Lung (tissue), 17 donors: ENCODE measurements at places on chromosomes 11 and 22. TPM values are rescaled to one million over a fixed set of nuclear protein-coding genes. Genes with fewer than 3 reads are reported as not detected.
A peak's percentile ranks its signal among the peaks of the same experiment; 100 is the strongest.

OR10S1 gene
- total RNA-seq, result not detected

KDELR3 gene
- total RNA-seq, result 16.4 TPM

MPZL2 gene
- 143 TPM for total RNA-seq

UBQLN3 gene
- 0.28 TPM for total RNA-seq

CHRNA10 gene
- 0.71 TPM for total RNA-seq

DNA sequence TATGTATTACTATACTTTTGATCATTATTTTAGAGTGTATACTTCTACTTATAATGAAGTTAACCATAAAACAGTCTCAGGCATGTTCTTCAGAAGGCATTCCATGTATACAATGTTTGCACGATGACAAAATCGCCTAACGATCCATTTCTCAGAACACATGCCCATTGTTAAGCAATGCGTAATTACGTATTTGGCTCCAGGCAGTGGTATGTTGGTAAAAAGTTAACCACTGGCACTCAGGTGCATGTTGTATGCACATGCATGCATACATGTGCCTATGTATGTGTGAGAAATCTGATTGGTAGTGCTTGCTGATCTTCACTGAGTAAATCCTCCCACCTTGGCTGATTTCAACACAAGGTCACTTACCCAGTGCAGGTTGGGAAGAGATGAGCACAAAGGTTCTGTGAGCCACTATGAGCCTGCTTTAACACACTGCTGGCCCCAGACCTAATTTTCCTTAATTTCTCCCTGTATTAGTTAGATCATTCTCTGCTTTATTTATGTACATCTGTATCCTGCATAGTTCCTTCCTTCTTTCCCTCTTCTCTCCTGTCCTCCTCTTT, 164.6 kb downstream of the ARHGAP42 start:
- DNase-seq, result no peak
- peaks cover 3% of the 10 kb centered on the region for H3K27me3 ChIP-seq
- H3K4me3 ChIP-seq, result no peak overlapping the region
- H3K36me3 ChIP-seq, result no peaks in the 10 kb centered on the region
- H3K4me1 ChIP-seq, result no peaks in the 10 kb centered on the region

DNA sequence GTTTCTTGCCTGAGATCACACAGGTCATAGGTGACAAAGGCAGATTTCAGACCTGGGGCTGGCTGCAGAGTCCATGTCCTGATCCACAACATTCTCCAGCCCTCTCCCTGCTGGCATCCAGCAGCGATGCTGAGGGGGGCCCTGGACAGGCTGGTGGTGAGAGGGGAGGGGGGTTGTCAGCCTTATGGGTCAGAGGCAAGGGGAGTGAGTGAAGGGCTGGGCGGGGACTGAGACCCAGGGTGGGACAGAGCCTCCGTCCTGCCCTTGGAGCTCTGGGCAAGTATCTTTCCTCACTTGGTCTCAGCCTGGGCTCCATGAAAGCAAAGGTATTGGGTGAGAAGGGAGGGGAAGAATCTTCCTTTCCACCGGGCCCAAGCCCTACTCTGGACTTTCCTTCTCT, 66.7 kb upstream of the RASD2 start:
- H3K27me3 ChIP-seq, result no peaks in the 10 kb centered on the region

DNA sequence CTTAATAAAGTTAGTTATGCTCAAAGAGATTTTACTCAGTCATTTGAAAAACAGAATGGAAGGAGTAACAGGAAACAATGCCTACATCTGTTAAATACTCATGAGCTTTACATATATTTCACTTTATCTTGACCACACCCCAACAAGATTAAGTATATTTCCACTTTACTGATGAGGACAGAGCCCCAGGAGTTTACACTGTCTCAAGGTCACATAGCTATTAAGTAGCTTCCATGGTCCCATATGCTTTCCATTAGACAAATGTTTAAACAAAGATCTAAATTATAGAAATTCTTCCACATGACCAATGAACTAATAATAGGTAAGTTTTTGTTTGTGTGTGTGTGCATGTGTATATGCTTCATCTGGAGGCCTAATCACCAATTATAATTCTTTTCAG, 30.2 kb downstream of the MRTFA start:
- no peak overlapping the region for H3K27ac ChIP-seq
- no peaks in the 10 kb centered on the region for H3K36me3 ChIP-seq
- DNase-seq, result no peak
- H3K4me3 ChIP-seq, result no peak overlapping the region

GRCh38 chr11:15430381-15430780, 315.7 kb downstream of the INSC start:
- H3K4me3 ChIP-seq, result no peak overlapping the region
- no peak overlapping the region for H3K27ac ChIP-seq
- no peaks in the 10 kb centered on the region for H3K27me3 ChIP-seq
- no peaks in the 10 kb centered on the region for H3K36me3 ChIP-seq
- no peaks in the 10 kb centered on the region for H3K4me1 ChIP-seq

GRCh38 chr11:849104-849824, 6.6 kb downstream of the TSPAN4 start:
- no peaks in the 10 kb centered on the region for H3K27me3 ChIP-seq
- peak; percentile 70 for DNase-seq
- H3K4me3 ChIP-seq, result no peak overlapping the region
- no peak overlapping the region for H3K27ac ChIP-seq
- H3K36me3 ChIP-seq, result no peaks in the 10 kb centered on the region

DNA sequence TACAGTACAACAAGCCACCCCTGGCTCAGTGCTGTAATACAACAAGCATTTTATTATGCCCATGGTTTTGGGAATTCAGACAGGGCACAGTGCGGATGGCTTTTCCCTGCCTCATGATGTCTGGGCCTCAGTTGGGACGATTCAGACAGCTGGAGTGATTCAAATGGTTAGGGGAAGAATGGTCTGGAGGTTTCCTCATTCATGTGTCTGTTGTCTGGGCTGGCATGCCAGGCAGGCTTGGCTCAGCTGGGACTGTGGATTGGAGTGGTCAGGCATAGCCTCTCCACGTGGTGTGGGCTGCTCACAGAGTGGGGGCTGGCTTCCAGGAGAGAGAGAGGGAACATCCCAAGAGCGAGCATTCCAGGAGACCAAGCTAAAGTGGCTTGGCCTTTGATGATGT, 164.4 kb downstream of the C11orf91 start:
- H3K36me3 ChIP-seq, result no peaks in the 10 kb centered on the region
- DNase-seq, result no peak
- H3K4me1 ChIP-seq, result no peaks in the 10 kb centered on the region
- no peak overlapping the region for H3K4me3 ChIP-seq

- no peaks in the 10 kb centered on the region for H3K36me3 ChIP-seq
- no peak for DNase-seq
- no peaks in the 10 kb centered on the region for H3K27me3 ChIP-seq
- no peak overlapping the region for H3K4me3 ChIP-seq
- no peak overlapping the region for H3K27ac ChIP-seq
- no peaks in the 10 kb centered on the region for H3K4me1 ChIP-seq
These were observed 4.6 kb downstream of the C11orf71 start for GRCh38 chr11:114395736-114396135.

- H3K36me3 ChIP-seq, result no peaks in the 10 kb centered on the region
- DNase-seq, result no peak
- no peak overlapping the region for H3K4me3 ChIP-seq
- H3K27ac ChIP-seq, result no peak overlapping the region
- no peaks in the 10 kb centered on the region for H3K27me3 ChIP-seq
These were observed 6.4 kb upstream of the TTLL8 start for GRCh38 chr22:50064453-50064852.

DNA sequence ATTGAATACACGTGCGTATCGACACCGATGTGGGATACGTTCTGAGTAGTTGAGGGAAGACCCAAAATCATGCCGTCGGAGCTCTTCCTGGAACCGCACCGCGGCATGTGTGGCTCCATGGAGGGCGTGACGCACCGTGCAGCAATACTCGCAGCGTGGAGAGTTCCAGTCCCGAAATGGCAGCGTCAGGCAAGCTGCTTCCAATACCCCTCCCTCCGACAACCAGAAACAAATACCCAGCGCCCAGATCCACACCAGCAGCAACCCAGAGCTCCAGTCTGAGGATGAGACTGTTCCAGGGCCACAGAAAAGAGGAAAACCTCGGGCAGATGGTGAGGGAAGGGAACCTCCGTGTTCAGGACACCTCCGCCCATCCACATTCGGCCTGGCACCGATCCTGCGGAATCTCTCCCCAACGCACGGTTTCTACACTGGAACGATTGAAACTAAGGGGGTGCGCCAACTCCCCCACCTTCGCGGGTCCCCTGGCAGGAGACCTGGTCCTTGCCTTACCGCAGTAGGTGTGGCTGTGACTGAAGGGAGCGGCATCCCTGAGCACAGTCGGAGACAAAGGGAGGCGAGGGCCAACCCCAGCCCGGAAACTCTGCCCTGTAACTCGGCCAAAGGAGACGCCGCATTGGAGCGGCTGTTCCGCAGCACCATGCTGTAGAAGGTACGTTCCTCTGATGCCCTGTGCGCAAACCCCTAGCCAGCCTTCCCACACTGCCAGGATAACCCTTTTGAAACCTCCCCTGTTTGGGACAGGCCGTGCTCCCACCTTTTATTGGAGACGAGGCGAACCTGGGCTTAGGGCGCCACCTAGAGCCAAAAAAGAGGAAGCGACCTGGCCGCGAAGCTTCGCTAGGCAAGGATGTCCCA, 28.2 kb downstream of the DBX1 start:
- no peaks in the 10 kb centered on the region for H3K36me3 ChIP-seq
- peak; percentile 74 for DNase-seq
- peaks cover 13% of the 10 kb centered on the region for H3K27me3 ChIP-seq
- peak overlapping the region; percentile 20 for H3K4me3 ChIP-seq
- no peak overlapping the region for H3K27ac ChIP-seq

GRCh38 chr22:44890416-44891292, 119.2 kb downstream of the PHF21B start:
- H3K4me3 ChIP-seq, result no peak overlapping the region
- DNase-seq, result no peak
- H3K27ac ChIP-seq, result no peak overlapping the region
- H3K36me3 ChIP-seq, result no peaks in the 10 kb centered on the region
- H3K27me3 ChIP-seq, result no peaks in the 10 kb centered on the region
- no peaks in the 10 kb centered on the region for H3K4me1 ChIP-seq

GRCh38 chr11:65934014-65934413, 11.3 kb upstream of the TSGA10IP start:
- H3K4me3 ChIP-seq, result no peak overlapping the region
- peaks cover 9% of the 10 kb centered on the region for H3K4me1 ChIP-seq
- no peaks in the 10 kb centered on the region for H3K36me3 ChIP-seq
- no peak overlapping the region for H3K27ac ChIP-seq
- H3K27me3 ChIP-seq, result peaks cover 5% of the 10 kb centered on the region
